ENCODE measurements at places on chromosomes 13 and 19.

GRCh38 chr13:60575142-60575541 is 178.1 kb downstream of the TDRD3 start:
- DNase-seq, result no peak

GRCh38 chr13:110197026-110197425 is 109.9 kb downstream of the COL4A1 start:
- no peak for DNase-seq

GRCh38 chr13:20291675-20292074 is 59.6 kb upstream of the GJB6 start:
- DNase-seq, result peak; percentile 24

DNA sequence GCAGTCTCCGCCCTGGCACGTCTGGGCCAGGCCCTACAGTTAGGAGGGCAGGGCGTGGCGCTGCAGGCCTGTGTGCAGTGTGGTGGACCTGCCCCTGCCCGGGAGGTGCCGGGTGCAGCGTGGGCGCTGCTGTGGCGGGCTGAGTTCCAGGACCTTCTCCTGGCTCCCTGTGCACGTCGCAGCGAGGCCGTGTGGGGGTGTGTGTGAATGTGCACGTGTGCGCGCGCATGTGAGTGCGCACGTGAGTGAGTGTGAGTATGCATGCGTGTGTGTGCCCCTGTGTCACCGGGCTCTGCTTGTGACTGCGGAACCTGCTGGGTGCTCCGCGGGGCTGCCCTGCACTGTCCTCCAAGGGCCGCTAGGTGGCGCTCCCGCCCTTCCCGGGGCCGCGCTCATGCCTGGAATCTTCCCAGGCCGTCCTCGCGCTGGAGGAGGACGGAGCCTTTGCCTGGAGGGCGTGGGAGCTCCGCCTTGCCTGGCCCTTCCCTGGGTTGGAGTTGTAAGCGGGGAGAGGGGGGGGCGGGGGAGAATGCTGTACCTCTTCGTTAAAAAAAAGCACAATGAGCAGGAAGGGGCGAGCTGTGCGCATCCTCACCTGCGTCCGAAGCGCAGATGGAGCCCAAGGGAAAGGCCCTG is 79.3 kb downstream of the KDM4B start:
- peak; percentile 74 for DNase-seq

DNA sequence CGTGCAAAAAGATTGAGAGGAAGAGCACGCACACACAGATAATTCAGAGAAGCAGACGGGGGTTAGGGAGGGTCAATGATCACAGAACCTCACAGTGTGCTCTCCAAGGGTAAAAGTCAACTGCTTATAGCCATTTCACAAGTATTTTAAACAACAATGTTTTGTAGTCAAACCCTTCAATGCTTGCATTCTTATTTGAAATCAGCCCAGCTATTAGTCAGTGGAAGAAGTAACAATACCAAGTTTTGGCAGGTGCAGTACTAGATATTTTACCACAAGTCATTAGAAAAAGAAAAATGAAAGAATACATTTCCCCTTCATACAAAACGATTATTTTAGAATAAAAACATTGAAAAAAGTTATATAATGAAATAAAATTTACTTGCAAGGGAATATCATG is 2.6 kb downstream of the CSNK1A1L start:
- DNase-seq, result no peak

- DNase-seq, result peak; percentile 55
These were observed 26.2 kb downstream of the RAP2A start for GRCh38 chr13:97460004-97460775.

DNA sequence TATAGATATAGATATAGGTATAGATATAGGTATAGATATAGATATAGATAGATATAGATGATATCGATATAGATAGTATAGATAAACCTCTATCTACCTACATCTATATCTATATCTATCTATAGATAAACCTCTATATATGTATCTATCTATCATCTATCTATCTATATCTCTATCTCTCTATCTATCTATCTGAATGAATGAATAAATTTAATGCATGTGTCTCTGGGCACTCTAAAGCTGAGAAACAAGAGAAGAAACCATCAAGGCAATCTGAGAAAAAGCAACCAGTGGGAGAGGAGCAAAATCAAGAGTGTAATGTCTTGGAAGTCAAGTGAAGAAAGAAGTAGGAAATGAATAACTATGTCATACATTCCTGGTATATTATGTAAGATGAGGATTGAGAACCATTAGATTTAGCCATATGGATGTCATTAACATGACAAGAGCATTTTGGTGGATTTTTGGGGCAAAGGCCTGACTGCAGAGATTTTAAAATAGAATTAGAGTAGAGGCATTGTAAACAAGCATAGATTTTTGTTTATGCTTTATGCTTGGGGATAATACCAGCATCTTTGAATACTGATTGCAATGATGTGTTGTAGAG is 1262.7 kb upstream of the MIR17HG start:
- no peak for DNase-seq

- peak; percentile 73 for DNase-seq
These were observed 8.3 kb upstream of the SYCN start for GRCh38 chr19:39212375-39212742.

- DNase-seq, result peak; percentile 38
These were observed 15.7 kb downstream of the ZNF808 start for GRCh38 chr19:52542984-52543664.

GRCh38 chr19:31716826-31717225 is 367.6 kb upstream of the TSHZ3 start:
- DNase-seq, result no peak

Data from hematopoietic multipotent progenitor cell treated with erythropoietin and hydrocortisone succinate and interleukin-3 and kit ligand, for 4 days (in vitro differentiated cells).